Caudate nucleus (tissue), 63 donors: ENCODE measurements at places on chromosomes 6 and 20.

DNA sequence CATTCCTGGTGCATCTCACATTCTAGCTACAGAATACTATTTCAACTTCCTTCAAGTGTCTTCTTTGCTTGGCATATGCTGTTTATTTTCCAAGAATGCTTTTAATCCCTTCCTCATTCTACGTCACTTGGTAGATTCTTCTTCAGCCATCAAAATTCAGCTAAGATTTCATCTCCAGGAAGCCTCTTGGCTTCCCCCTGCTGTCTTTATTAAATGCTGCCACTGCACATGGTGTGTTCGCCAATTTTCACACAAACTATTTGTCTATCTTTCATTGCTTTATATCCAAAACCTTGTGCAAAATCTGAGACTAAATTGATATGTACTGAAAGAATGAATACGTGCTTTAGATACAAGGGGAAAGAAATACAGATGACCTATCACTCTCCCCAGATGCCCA lies 253.0 kb downstream of the RFPL4B start:
- no peak for DNase-seq

- no peak for DNase-seq
Observed at GRCh38 chr6:110020888-110021287, 42.8 kb downstream of the GPR6 start.

GRCh38 chr20:6075428-6076219 lies 21.8 kb upstream of the LRRN4 start:
- no peak for DNase-seq

GRCh38 chr6:145279551-145279950 lies 455.8 kb downstream of the EPM2A start:
- DNase-seq: no peak

DNA sequence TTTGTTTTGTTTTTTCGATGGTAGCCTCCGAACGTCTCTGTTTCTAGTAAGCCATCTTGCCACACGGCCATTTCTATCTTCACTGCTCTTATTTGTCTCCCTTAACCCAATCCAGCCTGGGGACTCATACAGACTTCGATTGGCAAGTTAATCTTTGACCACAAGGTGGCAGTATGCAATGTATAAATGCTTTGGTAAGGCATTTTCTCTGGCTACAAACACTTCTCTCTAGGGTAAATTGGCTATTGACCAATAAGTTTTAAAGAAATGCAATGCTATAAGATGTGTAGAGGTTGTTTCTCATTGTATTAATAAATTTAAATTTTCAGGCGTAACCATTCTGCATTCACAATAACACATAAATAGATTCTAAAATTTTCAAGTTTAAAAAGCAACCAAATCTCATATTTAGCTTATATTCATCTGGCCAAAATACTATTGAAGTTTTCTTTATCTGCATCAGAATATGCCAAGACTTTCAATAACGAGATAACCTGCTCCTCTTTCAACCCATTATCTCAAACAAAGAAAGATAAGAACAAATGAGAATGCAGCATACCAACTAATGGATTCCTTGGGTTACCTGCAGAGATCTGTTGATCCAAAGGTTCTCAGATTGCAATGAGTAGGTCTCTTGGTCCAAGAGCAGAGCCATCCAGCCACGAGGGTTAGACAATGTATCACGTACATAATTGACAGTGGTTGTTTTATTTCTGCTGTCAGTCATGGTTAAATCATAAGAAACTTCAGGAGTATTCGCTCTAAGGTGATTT lies 231.9 kb downstream of the PKHD1 start:
- no peak for DNase-seq

DNA sequence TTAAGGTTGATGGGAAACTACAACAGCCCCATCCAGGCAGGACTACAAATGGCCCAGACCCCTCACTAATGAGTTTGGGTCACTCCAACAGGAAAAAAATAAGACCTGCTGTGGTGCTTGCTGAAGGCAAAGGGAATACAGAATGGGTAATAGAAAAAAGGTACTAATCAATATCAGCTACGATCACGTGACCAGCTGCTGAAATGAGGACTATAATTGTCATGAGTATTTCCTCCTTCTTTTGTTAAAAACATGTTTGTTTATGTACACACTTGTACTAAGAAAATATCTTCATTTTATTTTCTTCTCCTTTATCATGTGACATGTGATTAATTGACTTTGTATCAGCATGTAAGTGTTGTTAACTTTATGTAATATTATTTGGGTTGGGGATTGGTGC lies 199.9 kb downstream of the GJA1 start:
- no peak for DNase-seq

- no peak for DNase-seq
Observed at GRCh38 chr6:87945181-87945580, 102.5 kb upstream of the SPACA1 start.

DNA sequence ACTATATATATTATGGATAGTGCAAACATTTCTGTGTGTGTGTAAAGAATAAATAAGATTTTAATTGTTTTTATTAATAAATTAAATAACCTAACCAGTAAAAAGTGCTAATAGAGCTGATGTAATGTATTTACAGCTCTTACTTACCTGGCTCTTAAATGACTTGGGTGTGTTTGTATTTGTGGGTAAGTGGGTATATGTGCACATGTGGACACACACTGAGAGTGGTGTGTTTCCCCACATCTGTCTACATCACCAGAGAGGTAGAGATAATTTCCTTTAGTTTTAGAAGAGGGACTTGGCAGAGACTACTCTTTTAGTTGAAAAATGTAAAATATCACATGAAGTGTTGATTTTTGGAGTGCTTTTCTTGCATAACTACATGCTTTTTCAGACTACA lies 76.0 kb downstream of the UST start:
- no peak for DNase-seq

DNA sequence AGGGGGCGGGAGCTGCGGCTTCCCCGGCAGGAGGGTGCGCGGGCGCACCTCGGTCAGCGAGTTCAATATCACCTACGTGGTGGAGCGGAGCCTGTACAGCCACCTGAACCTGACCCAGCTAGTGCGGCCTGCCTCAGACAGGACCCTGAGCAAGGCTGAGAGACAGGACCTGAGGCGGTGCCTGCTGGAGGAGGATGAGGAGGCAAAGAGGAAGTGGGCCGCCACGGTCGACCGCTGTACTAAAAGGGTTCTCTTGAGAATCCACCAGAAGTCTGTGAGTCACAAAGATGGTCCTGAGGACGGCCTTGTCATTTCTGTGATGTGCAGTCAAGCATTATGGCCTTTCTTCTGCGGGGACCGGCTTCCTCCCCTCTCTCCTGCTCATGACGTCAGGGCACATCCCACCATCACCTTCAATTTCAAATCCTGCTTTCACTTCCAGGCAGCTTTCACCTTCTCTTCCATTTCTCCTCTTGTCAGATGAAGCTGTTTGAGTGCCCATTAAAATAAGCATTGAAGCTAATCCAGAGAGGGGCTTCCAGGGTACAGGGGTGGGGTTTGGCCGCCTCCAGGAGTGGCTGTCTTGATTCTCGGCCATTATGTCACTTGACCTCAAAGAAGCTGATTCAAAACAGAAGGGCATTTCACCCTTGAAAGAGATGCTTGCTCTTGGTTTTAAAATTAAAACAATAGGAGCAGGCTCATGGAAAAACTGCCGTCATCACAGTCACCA lies 177.6 kb downstream of the SASH1 start:
- DNase-seq: no peak

GRCh38 chr20:15909995-15910394 lies 663.3 kb downstream of the KIF16B start:
- no peak for DNase-seq

GRCh38 chr20:39289316-39289715 lies 327.2 kb downstream of the DHX35 start:
- DNase-seq: no peak

DNA sequence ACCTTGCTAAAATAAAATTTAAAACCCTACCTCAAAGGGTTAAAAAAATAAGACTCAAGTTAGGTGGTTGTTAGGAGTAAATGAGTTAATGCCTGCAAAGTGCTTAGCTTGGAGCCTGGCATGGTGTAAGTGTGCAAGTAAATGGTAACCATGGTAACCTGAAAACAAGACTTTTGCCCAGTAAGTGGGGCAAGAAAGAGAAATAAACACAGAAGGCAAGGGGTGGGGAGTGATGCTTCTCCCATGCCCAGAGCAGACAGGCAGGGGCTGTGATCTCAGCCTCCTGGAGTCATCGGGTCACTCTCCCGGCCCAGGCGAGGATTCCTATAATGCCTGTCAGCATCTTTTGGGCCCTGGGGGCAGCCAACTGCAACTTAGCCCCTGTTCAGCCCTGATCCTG lies 59.2 kb upstream of the SLC32A1 start:
- no peak for DNase-seq

- no peak for DNase-seq
Observed at GRCh38 chr6:169689287-169689686, 12.5 kb downstream of the WDR27 start.

GRCh38 chr20:44660581-44660980 lies 9.1 kb upstream of the ADA start:
- no peak for DNase-seq

GRCh38 chr6:167005350-167006159 lies 6.4 kb downstream of the CEP43 start:
- DNase-seq: no peak

- no peak for DNase-seq
Observed at GRCh38 chr20:53328961-53329360, 264.7 kb downstream of the ZNF217 start.

DNA sequence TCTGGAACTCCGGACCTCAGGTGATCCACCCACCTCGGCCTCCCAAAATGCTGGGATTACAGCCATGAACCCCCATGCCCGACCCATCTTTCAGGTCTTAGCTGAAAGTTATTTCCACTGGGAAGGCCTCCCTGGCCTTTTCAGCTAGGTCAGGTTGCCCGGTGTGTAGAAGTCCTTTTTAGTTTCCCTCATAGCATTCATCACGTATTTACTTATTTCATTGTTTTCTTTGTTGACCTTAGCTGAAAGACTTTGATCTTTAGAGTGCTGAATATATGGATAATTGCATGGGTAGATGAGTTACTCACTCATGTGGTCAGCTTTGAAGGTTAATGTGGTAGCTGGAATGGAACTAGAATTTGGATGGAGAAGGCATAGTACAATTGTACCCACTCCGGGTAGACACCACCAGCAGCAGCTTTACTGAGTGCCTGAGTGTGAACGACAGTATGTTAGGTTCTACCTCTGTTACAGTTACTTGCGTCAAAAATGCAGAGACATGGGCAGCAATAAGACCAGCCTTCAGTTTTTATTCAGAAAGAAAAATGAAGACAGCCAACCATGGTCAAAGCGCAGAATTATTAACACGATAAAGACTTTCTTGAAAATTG lies 9.1 kb downstream of the KIZ start:
- DNase-seq: no peak

DNA sequence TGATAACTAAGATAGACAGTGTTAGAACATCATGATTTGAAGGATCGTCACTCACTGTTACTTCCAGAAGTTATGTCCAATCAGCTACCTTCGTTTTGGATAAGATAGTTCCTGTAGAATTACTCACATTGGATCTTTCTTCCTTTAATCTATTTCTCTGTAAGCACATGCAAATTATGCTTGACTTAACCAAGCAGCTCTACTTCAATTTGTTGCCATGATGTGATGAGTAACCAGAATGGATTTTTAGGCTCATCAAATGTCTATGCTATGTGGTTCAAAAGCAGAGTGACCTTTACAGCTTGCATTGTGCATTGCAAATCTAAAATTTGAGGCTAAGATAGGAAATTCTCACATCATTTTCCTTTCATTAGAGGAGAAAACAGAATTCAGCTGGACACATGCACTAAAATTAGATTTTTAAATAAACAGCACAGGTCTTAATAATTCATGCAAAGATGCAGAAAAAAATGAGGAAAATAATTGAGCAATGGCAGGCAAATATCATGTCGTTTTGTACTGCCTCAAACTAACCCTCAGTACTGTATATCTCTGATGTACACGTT lies 76.7 kb upstream of the ZFP64 start:
- DNase-seq: no peak

GRCh38 chr6:37671061-37671460 lies 26.6 kb downstream of the MDGA1 start:
- DNase-seq: no peak

DNA sequence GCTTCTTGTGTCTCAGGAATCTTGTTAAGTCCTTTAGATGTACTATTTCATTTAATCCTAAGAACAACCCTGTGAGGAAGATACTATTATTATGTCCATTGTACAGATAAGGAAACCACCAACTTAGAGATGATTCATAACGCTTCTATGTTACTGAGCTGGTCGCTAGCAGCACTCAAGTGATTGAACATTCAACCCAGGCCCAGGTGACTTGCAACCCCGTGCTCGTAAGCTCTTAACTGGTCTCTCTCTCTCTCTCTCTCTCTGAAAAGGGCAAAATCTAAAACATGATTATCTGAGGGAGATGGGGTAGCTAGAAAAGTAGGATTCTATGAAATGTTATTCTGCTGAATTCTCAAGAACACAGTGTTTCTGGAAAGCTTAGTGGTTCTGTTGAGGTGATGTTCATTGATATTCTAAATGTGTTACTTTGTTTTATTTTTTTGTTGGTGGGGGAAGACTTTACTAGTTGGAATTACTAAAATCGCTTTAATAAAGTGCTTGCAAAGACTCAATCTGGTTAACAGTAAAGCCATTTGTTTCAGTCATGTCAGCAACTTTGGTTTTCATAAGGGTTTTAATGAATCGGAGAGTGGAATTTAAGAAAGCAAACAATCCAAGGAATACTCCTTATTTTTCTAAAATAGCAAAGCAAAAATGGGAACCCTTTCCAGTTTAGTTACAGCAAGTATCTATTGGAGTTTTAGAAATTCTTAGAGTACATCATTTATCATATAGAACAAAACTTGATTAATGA lies 265.0 kb upstream of the TAB2 start:
- DNase-seq: no peak

GRCh38 chr6:108452711-108453195 lies 108.0 kb upstream of the FOXO3 start:
- no peak for DNase-seq

- DNase-seq: no peak
Observed at GRCh38 chr6:43838276-43839036, 68.4 kb downstream of the VEGFA start.

GRCh38 chr20:60868316-60868891 lies 383.7 kb upstream of the CDH4 start:
- no peak for DNase-seq

DNA sequence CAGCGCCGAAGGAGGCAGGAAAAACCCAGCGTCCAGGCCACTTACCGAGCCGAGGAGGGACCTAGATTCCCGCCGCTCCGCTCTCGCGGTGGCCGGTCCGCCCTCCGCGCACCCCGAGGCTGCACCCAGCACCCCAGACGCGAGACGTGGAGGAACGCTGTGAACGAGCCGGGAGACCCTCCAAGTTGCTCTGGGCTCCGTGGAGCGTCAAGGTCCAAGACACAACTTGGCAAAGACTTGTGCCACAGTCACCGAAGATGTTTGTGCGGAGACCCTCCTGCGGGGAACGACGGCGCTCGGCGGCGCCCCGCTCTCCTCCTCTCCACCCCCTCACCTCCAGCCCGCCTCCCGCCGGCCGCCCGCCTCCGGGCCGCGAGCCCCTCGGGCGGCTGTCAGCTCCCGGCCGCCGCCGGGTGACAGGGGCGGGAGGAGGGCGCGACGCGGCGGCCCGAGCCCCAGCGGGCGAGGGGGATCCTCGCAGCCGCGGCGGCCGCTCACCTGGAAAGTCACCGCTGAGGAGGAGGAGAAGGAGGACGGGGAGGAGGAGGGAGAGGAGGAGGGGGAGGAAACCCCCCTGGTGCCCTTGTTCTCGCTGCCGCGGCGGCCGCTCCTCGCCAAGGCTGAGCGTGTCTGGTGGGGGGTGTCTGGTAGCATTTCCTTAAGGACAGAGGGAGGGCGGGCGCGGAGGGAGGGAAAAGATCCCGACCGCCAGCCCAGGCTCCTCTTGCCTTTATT lies 637 bp upstream of the HIVEP2 start:
- peak; percentile 75 for DNase-seq

- no peak for DNase-seq
Observed at GRCh38 chr6:23179994-23180393, 610.6 kb downstream of the HDGFL1 start.

GRCh38 chr6:21754891-21755290 lies 161.3 kb downstream of the SOX4 start:
- no peak for DNase-seq
